ENCODE measurements at places on chromosomes 2 and 18. TPM values are rescaled to one million over a fixed set of nuclear protein-coding genes. Genes with fewer than 3 reads are reported as not detected.

B3GNT7 gene
- 0.22 TPM for total RNA-seq

GYPC gene
- total RNA-seq: 86.2 TPM

TUBB8B gene
- total RNA-seq: not detected

GKN2 gene
- not detected for total RNA-seq

SULT1C2 gene
- total RNA-seq: not detected

HOXD10 gene
- not detected for total RNA-seq

GRCh38 chr18:8657050-8657820 lies 48.0 kb downstream of the RAB12 start:
- no peak for DNase-seq

- DNase-seq: no peak
Measured at GRCh38 chr2:7973801-7974480, 707.9 kb upstream of the ID2 start.

GRCh38 chr2:60707750-60708371 lies 48.2 kb upstream of the PAPOLG start:
- no peak for DNase-seq

DNA sequence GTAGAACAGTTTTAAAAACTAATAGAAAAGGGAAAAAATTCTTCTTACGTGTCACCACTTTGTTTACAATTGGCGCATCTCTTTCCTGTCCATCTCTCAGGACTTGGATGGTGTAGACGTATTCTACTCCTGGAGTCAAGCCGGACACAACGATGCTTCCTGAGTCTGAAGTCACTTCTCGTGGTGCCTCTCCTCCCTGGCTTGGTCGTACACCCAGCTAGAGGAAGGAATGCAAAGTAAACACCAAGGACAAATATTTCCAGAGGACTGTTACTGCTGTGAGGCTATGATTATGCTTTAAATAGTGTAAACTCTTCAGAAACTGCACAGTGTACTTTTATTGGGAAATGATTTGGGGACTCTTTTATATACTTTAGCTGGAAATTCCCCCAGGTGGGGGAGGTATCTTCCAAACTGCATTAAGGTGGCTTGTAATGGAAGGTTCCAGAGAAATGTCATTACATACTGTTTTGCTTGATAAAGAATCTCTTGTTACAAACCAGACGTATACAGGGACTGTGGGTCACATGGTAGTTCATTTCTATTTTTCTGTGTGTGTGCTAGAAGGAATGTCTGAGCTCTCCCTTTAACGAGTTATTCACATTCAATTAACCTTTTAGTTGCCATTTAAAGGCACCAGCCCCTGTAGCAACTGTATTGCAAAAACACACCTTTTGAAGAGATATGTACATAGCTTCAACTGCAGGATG lies 38.1 kb downstream of the FN1 start:
- no peak for DNase-seq

GRCh38 chr2:109326306-109326705 lies 197.3 kb downstream of the SH3RF3 start:
- no peak for DNase-seq

- DNase-seq: no peak
Measured at GRCh38 chr2:189091253-189091652, 88.3 kb downstream of the COL5A2 start.

DNA sequence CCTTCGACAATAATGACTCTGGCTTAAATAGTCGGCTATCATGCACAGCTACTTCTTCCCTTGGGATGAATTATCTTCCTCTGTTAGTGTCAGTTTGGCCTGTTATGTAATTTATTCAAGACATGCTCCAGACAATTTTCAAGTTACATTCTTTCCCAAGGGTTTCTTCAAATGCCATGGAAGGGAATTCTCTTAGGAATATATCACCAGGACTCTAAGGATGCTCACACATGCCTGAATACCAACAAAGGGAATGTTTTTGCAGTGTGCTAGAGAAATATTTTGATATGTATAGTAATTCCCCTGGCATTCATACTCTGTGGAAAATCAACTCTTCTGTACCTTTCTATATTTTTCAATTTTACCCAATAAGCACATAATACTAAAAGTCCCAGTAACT lies 286.0 kb upstream of the KYNU start:
- DNase-seq: no peak

GRCh38 chr2:191032588-191033429 lies 18.8 kb upstream of the STAT1 start:
- DNase-seq: no peak

GRCh38 chr2:3536682-3537632 lies 17.6 kb upstream of the ADI1 start:
- DNase-seq: no peak

DNA sequence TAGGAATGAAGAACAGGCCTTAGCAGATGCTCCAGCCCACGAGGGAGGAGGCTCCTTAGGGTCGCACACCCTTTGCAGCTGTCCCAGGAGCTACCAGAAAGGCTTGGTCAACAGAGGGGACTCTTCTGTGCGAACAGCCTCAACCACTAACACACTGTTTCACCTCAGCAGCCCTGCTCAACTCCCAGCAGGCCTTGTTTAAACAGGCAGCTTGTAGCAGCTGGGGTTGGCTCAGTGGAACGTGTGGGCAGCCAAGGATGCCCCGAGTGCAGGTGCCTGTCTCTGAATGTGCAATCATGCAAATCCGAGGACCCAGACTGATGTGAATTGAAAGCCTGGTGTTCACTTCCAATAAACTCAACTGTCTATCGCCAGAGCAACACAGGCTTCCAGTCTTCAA lies 88.7 kb upstream of the CXCR4 start:
- DNase-seq: no peak

DNA sequence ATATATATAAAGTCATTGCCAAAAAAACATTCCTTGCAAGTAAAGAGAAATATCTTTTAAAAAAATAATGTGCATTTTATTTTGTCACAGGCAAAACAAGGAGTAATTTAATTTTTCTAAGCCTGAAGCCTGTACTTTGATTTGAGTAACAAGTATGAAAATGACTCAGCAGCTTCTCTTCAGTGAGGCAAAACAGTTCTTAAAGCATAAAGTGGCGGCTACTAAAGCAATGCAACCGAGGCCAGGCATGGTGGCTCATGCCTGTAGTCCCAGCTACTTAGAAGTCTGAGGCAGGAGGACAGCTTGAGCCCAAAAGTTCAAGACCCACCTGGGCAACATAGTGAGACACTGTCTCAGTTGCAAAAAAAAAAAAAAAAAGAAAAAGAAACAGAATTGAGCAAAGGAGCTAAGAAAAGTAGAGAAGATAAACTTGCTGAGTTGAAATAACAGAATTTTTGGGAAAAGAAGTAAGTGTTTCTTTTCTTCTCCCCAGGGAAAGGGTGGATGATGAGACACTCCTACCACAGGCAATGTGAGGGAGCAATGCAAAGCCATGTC lies 29.6 kb downstream of the DOK1 start:
- no peak for DNase-seq

- no peak for DNase-seq
Measured at GRCh38 chr2:75140288-75140687, 59.0 kb downstream of the TACR1 start.

DNA sequence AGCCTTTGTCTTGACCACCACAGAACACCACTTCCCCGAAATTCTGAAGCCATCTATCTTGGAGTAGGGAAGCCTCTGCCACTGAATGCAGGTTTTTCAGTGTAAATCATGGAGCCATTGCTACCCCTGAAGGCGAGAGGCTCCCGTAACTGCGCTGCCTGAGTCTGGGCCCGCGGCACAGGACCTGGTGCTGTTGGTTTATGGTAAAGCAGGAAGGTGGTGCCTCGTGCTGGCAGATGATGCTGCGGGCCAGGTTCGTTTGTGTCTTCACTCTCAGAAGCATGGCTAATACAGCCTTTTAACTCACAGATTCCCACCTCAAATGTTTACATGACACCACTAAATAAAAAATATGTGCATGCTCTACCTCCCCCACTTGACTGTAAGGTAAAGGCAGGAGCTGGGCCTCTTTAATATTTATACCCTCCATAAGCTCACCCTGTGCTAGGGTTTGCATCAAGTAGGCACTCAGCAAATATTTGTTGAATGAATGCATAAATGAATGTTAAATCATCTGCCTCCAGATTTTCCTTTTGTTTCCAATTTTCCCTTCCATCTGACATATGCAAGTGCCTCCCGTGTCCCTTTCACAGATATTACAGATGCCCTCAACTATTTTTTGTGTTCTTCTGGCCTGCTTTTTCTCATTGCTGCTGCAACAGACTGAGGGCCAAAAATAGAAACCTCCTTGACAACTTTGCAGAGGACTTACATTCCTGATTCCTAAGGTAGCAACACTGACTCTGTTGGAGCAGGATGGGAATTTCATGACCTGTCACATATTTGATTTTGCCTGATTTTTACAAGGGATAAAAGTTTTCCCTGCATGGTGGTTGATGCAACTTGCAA lies 83.5 kb upstream of the CPO start:
- no peak for DNase-seq

- DNase-seq: no peak
Measured at GRCh38 chr2:131641414-131642206, 113.9 kb downstream of the CCDC74A start.

GRCh38 chr18:41465386-41465785 lies 489.6 kb upstream of the PIK3C3 start:
- DNase-seq: no peak

Data from T-helper 17 cell (primary cell).